ENCODE measurements at places on chromosomes 2 and 18.

DNA sequence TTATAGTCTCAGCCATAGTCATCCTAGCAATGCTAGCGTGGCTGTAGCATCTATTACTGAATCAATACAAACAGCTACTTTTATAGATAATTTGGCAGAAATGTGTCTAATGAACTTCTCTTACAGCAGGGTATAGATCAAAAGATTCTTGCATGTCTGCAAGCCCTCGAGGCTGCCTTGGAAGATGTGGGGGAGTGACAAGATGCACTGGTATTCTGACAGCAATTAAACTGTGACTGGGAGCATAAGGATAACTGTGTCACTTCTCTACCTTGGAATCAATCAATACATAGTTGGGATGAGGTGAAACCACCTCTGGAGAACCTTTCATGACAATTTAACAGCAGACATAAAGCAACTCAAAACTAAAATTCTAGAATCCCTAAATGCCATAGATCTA is 59.3 kb upstream of the MYO3B start:
- DNase-seq = no peak

- no peak for DNase-seq
Observed at GRCh38 chr18:53025247-53025646, 685.2 kb downstream of the DCC start.

DNA sequence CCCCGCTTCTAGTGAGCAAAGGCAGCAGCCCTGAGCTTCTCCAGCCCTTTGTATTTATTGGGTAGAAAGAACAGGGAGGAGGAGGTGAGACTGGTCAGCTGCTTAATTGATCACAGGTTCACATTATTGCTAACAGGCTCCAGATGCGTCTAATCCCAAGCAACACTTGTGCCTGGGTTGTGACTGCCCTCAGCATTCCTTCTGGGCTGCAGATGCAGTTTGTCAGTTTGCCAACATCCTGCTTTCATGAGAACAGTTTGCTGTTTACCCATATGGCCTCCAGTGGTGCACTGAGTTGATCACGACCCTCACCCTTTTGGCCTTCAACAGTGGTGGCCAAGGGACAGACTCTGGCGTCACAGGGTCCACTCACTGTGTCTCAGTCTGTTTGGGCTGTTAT is 159.5 kb upstream of the ZNF516 start:
- no peak for DNase-seq

DNA sequence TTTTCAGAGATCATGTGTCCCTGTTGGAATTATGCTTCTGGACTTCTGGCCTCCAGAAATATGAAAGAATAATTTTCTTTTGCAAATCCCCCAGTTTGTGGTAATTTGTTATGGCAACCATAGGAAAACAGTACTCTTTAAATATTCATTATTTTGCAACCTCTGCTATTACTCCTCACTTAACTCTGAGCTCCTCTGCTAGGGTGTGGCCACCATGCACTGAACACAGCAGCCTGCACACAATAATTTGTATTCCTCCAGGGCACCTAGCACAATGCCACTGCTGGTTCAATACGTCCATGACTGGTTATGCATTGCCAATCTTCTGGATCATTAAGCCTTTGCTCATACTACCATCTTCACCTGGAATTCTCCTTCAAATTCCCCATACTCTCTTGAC is 232.0 kb downstream of the CNTNAP5 start:
- no peak for DNase-seq

GRCh38 chr18:55988537-55988936 is 400.5 kb upstream of the TCF4 start:
- DNase-seq = no peak

DNA sequence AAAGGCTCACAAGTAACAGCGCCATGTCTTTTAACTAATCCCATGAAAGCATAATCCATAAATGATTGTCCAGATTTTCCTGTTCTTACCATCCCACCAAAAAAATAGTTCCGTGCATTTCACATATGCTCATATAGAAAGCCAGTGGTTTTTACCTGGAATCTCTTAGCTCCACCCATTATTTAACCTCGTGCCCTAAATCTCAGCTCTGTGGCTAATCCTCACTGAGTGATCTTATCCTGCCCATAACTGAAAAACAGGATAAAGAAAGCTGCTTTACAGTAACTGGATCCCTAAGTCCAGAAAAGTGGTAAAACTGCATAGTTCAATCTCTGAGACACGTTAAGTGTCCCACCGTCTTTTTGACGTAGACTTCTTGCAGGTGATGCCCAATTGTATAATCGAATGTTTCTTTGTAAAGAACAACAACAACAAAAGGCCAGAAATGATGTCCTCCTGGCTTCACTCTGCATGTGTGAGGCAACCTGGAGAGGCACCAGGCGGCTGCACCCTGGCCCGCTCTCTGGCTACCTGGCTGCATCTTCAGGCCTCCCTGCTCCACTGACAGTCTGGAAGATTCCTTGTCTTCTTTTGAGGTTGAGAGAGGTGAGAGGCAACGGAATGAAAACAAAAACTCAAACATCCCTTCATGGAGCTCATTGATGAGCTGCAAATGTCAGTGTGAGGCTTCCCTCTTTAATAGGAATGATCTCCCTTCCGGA is 38.6 kb downstream of the FEZ2 start:
- no peak for DNase-seq

GRCh38 chr2:160245614-160246155 is 45.6 kb upstream of the ITGB6 start:
- no peak for DNase-seq
